Stimulated activated CD8-positive, alpha-beta memory T cell treated with anti-CD3 and anti-CD28 coated beads, Interleukin-7, amount 100 ng/mL, for 24 hours (primary cell): ENCODE measurements at places on chromosomes 2 and 18.

DNA sequence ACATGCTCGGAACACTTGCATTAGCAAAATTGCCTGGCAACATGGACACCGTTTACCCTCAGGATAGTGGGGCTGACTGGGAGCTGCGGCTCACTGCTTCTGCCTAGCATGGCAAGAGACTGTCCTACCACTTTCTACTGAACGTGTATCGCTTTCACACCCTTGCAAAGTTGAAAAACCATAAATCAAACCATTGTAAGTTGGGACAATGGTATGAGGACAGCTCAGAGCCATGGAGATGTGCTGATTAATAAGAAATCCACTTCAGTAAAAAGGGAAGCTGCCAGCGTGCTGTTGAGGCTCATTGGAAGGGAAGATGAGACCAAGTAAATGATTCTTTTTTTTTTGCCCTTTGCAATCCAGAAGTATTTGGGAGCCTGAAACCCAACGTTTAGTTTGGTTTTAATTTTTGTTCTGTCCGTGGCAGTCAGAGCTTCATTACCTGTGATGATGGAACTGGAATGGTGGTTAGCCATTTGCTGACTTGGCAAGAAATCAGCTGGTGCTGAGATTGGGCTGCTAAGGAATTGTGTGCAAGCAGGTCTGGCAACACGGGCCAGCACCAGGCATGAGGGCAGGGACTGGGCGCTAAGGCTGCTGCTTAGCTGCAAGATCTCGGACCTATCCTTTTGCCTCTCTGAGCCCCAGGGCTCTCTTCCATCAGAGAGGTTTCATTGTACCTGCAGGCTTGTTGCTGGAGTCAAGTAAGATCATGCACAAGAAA is 75.5 kb upstream of the HS6ST1 start:
- DNase-seq: no peak

GRCh38 chr2:72917138-72917876 is at the start of gene EMX1:
EMX1 (plus strand) TSS chr2:72917519; CDS start chr2:72917853, 334 bp downstream.
- no peak for DNase-seq

DNA sequence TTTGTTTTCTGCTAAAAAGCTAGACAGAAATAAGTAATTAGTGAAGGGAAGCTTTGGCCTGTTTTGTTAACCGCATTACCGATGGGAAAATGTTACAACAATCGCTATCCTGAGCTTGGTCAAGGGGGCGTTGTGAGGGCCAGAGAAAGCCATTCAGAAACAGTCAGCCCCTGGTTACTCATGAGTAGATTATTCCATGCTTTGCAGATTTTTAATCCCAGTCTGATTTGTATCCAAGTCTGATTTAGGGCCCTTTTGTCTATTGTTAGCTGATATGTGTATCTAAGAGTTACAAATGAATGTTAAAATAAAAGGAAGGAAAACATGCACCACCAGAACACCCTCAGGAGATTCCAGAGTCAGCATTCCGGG is 99.1 kb downstream of the PRPF40A start:
- DNase-seq: no peak

DNA sequence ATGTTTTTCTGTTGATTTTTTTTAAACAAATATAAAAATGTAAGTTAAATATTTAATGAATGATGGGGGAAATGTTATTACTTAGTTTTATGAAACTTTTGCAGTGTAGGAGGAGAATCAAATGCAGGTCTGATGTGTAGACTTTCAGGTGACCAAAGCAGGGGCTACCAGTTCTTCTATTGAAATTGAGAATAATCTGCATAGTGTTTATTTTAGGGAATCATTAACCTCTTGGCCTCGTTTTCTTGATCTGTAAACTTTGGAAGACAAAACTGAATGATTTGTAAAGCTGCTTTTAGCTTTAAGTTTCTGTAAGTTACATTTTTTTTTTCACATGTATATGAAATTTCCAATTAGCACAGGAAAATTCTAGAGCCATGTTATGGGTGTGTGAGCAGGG is 99.2 kb downstream of the R3HDM1 start:
- DNase-seq: no peak

DNA sequence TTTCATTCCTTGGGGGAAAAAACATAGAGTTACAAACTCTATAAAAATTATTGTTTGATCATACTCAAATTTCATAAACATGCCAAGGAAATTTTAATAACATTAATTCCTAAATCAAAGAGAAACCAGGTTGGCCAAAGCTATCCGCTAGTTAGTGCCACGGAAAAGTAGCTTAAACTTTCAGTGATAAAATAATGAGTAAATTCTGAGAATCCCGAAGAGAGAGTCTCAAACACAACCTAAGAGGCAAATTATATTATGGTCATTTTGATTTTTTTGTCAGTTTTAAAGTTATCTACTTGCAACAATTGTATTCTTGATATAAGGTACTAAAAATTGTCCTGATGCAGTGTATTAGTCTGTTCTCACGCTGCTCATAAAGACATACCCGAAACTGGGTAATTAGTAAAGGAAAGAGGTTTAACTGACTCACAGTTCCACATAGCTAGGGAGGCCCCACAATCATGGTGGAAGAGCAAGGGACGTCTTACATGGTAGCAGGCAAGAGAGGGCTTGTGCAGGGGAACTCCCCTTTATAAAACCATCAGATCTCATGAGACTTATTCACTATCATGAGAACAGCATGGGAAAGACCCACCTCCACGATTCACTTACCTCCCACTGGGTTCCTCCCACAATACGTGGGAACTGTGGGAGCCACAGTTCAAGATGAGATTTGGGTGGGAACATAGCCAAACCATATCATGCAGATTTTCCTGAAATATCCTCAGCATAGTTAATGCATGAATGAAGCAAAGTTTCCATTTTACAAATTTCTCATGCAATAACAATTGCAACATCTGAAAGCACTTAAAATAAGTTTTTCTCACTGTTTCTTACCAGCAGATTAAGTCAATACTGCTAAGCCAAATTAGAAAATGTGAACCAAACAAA is 205.9 kb upstream of the STK17B start:
- no peak for DNase-seq

DNA sequence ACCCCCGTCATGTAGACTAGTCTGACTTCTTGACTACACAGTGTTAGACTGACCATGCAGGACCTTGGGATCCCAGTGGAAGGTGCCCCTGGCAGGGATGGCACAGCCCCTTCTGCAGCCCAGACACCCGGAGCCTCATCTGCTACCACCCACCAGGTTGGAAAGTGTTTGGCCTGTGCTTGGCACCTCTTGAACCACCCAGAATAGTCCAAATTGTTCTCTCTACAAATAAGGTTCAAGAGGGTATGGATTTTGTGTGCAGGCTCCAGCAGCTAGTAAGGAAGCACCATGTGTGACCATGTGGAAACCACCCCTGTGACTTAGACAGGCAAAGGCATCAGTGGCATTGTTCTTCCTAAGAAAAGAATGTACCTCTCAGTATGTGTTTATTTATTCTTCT is 18.4 kb downstream of the L3MBTL4 start:
- no peak for DNase-seq

DNA sequence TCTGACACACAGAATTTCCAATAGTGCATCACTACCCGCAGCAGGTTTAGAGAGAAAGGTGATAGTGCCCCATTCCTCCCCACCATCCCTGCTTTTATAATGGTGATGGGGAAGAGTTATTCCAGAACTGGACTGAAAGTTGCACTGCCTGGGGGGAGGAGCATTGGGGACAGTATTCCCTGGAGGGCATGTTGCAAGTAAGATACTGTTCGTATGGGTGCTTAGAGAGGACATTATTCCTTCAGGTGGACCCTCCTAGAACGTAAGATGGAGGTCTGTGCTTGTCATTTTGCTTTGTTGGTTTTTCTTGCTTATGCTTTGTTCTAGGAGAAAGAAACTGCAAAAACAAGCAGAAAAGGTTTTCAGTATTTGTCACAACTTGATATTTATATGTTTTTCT is 23.7 kb downstream of the MRPS9 start:
- DNase-seq: no peak

DNA sequence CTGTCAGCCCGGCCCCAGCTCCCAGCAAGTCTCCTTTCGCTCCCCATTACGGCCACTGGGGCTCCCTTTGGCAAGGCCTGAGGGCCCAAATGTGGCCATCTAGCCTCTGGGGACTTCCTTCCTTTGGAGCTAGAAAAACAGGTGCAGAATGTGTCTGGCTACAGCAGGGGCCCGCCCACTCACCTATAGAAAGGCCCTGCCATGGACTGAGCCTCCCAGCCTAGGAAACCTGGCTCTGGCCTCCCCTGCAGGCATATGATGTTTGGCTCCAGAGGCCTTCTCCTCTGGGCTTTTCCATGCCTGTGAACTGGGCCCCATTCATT is 55.3 kb upstream of the ALPP start:
- DNase-seq: no peak

DNA sequence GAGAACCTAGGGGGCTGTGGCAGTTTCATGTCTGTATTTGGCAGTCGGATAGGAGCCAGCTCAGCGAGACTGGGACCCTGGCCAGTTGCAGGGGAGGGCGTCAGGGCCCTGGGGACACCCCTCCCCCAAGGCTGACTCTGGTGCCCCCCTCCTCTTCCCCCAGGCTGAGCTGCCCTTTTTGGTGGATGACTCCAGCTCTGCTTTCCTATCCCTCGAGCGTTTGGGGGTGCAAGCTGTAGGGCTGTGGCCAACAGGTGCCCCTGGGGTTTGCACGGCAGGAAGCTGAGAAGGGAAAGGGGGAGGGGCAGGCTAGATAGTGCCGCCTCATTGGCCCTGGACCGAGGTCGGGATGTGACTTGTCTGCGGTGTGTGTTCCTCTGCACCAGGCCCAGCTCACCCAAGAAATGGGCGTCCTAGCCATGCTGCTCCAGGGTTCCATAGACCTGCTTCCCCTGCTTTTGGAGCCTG is 26.4 kb downstream of the SPEG start:
- DNase-seq: no peak

DNA sequence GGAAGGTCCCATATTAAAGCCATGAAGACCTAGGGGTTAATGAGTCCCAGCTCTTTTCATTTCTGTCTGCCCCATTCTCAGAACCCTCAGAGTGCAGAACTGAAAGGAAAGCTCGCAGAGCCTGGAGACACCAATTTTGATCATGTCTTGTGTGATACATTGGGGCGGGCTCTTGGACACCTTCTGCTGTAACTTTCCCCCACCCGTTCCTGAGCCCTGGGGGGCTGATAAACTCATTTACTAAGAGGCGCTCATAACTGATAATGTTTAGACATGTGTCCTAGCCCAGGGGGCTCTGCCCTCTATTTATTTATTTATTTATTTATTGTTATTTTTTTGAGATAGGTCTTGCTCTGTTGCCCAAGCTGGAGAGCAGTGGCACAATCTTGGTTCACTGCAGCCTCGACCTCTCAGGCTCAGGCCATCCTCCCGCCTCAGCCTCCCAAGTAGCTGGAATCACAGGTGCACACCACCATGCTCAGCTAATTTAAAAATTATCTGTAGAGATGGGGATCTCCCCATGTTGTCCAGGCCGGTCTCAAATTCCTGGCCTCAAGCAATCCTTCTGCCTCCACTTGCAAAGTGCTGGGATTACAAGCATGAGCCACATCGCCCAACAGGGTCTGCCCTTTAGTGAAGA is 72.4 kb upstream of the HAAO start:
- no peak for DNase-seq

- no peak for DNase-seq
These were observed 150.3 kb downstream of the PLEKHA3 start for GRCh38 chr2:178630581-178630980.

- no peak for DNase-seq
These were observed 29.6 kb upstream of the ZCCHC2 start for GRCh38 chr18:62493033-62493862.

DNA sequence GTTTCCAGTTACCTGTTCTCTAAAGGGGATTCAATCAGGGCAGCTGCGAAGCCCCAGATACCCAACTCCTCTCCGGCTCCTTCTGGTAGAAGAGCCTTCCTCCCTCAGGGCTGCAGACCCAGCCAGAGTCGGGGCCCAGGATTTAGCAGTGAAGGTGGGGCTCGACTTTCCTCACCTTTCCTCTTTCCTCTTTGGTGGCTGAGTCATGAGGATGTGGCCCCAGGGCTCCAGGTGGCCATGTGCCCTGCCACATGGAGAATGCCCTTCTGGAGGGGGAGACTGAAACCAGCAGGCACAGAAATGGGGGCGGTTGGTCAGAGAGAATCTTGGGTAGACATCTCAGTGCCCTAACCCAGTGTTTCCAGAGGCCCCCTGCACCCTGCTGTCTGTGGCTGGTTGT is 402.6 kb downstream of the NBAS start:
- no peak for DNase-seq

- no peak for DNase-seq
These were observed 2.9 kb downstream of the FBXO36 start for GRCh38 chr2:229925201-229925600.

- no peak for DNase-seq
These were observed 414.2 kb downstream of the NBAS start for GRCh38 chr2:15146960-15147359.

- no peak for DNase-seq
These were observed 51.1 kb upstream of the EPC2 start for GRCh38 chr2:148593421-148593820.

DNA sequence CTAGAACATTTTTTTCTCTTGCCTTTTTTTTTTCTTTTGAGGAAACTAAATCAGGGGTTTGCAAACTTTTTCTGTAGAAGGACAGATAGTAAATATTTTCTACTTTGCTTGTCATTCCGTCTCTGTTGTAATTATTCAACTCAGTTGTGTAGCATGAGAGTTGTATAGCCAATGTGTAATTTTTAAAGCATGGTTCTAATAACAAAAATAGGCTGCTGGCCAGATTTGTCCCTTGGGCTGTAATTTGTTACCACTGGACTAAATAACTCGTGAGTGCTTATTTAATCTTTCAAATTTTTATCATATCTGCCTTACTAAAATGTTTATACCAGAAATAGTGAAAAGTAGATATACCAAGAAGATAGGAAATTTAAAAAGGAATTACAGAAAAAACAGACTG is 43.0 kb downstream of the CCDC148 start:
- DNase-seq: no peak

- no peak for DNase-seq
These were observed 1.3 kb downstream of the DUSP2 start for GRCh38 chr2:96143848-96144480.

GRCh38 chr2:203673933-203674332 is 32.5 kb upstream of the CD28 start:
- DNase-seq: no peak

DNA sequence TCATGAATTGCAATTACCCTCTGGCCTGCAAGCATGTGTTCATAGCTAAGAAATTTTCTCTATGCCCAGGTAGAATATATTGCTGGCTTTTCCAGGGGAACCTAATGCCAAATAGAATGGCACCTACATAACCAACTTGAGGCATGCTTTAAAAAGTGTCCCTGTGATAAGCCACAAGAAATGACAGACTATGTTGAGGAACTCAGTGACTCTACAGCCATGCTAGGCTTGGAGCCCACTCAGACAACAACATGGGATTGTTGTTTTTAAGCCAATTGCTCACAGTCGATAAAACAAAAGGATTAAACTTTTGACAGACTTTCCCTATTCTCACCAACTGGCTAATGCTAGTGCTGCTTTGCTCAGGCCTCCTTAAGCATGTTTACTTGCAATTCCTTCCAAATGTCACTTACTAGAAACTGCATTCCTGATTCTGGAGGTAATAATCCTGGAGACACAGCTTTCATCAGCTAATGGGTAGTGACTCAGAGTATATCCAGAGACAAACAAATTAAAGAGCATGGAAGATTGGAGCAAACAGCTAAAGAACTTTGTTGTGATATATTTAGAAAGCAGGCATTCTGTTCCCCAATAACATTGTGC is 249.0 kb downstream of the SLC8A1 start:
- no peak for DNase-seq
